ENCODE measurements at places on chromosomes 6 and 20.

GRCh38 chr20:45917790-45918141 lies 5.8 kb upstream of the PLTP start:
- no peak for DNase-seq

GRCh38 chr6:154071711-154072110 lies 32.7 kb downstream of the OPRM1 start:
- no peak for DNase-seq

GRCh38 chr20:17969278-17969883 lies 563 bp downstream of the MGME1 start:
- DNase-seq = no peak

- no peak for DNase-seq
Observed at GRCh38 chr6:152746172-152746553, 4.4 kb upstream of the VIP start.

DNA sequence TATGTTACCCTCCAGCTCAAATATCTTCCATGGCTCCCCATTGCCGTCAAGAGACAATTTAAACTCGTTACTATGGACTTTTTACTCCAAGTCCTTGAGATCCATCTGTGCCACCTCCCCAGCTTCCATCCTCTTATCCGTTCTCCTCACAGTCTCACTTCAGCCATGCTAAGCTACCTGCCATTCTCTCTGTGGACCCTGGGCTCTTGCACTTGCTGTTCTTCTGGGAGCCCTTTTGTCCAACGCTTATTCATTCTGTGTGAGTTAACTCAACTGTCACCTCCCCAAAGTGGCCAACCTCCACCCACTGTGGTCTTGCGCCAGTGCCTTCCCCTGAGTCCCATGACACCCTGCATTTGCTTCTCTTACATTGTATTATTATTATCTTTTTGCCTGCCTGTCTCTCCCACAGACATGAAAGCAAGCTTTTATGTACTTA lies 132.4 kb downstream of the BCAS1 start:
- DNase-seq = no peak

DNA sequence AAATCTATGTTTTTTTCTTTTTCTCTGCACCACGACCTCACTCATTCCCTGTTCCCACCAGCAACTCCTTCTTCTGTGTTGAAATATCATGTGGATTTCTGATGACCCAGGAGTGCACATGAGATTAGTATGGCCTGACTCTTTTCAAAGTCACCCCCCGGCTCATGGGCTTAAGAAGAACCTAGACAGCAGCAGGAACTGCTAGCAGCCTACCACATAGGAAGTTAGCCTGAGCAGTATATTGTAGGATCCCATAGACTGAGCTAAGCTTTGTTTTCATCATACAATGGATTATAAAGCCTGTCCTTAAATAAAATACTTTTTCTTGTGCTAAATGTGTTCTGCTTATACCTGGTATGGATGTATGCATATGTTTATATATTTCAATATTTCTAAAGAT lies 6.7 kb downstream of the KLHL32 start:
- DNase-seq = no peak

GRCh38 chr6:77466055-77466450 lies 2.8 kb upstream of the HTR1B start:
- peak; percentile 85 for DNase-seq

DNA sequence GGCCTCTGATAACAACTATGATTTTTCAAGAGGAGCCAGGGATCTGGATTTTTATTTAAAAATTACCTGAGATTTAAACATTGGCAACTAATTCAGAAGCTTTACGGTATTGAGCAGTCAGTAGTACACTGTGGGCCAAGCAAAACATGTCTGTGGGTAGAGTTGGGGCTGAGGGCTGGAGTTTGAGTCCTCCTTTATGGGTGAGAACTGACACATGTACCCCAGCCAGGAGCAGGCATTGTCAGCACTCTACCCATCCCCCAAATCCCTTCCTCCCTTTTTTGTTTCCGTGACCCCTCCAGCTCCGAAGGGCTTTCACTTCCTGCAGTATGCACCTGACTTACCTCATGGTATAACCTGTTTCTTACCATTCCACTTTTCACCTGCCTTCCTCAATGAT lies 131.4 kb downstream of the SNX5 start:
- no peak for DNase-seq

DNA sequence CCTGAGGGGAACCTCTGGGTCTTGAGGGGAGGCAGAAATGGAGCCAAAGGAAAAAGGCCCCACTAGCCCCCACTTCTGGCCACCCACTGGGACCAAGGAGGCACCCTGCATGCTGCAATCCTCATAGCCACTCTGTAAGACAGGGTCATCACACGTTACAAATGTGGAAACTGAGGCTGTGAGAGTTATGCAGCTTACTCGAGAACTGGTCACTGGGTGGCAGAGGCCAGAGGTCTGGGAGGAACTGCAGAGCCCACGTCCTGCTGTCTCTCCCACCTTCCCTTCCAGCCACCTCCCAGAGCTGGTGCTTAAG lies 18.1 kb downstream of the LEMD2 start:
- DNase-seq = no peak

DNA sequence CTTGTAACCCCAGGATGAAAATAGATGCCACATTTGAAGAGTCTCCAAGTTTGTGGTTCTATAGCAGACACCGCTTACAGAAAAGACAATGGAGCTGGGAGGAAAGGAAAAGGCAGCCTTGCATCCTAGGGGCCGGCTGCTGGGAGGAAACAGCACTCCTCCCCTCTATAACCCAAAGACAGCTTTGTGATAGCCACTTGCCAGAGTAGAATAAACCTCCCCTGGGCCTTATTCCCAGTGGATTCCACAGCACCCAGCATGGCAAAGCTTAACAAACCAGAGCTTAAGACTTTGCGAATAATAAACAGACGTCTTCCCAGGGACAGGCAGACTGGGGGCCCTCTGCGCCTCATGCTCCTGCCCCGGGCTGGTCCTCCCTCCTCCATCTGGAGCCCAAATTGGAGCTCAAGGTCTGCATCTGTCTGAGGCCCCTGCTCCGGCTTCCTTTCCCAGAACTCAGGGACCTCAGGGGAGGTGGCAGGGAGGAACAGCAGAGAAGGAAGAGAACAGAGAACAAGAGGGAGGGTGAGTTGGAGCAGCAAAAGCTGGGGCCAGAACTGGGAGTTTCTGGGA lies 8.8 kb upstream of the TAF8 start:
- no peak for DNase-seq

- no peak for DNase-seq
Observed at GRCh38 chr6:25389471-25389870, 110.3 kb downstream of the CARMIL1 start.

- DNase-seq = no peak
Observed at GRCh38 chr6:164409309-164410009, 899.9 kb downstream of the C6orf118 start.

GRCh38 chr6:145247692-145248419 lies 487.5 kb downstream of the EPM2A start:
- DNase-seq = no peak

GRCh38 chr6:40393641-40394040 lies 193.5 kb downstream of the LRFN2 start:
- DNase-seq = no peak

GRCh38 chr6:161095916-161096315 lies 104.3 kb downstream of the MAP3K4 start:
- DNase-seq = no peak

GRCh38 chr20:50635676-50636600 lies 55.4 kb downstream of the RIPOR3 start:
- peak; percentile 91 for DNase-seq
